AG09319 (cell line): ENCODE measurements at places on chromosomes 13 and 19.

- no peak for DNase-seq
Observed at GRCh38 chr19:19429361-19429760, 23.9 kb downstream of the GATAD2A start.

DNA sequence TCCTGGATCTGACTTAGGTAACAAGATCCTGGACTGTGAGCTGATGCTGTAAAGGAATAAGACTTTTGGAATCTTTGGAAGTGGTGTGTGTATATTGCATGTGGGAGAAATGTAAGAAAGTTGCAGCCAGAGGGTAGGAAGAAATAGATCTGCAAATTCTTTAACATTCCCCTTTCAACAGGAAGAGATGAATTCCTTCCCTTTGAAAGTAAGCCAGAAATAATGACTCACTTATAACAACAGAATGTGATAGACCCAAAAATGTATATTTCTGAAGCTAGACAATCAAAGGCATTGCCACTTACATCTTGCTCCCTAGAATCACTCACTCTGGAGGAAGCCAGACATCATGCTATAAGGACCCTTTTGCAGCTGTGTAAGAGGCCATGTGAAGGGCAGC lies 9.8 kb upstream of the SIAH3 start:
- no peak for DNase-seq

DNA sequence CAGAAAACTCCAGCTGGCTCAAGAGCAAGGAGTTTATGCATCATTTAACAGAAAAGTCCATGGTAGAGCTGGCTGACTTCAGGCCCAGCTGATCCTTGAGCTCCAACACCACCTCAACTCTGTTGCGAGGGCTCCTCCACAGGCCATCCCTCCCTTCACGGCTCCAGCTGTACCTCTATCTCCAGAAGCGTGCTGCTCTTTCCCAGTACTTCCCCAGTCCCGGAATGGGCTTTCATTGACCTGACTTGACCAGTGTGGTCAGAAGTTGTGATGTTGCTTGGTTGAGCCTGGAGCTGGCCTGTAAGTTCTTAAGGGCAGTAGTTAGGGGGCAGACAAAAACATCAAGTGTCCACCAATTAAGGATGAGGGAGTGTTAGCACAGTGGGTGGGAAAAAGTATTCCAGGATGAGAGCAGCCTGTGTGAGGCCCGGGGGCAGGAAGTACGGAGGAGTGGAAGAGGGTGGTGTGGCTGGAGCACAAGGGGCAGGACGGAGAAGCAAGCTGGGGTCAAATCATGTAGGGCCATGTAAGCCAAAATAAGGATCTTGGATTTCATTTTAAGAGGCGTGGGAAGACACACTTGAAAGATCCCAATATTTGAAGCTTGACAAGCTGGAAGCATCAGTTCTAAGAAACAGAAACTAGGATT lies 24.0 kb downstream of the SKA3 start:
- DNase-seq = no peak

- DNase-seq = no peak
Observed at GRCh38 chr13:99074693-99075092, 96.8 kb upstream of the DOCK9 start.

DNA sequence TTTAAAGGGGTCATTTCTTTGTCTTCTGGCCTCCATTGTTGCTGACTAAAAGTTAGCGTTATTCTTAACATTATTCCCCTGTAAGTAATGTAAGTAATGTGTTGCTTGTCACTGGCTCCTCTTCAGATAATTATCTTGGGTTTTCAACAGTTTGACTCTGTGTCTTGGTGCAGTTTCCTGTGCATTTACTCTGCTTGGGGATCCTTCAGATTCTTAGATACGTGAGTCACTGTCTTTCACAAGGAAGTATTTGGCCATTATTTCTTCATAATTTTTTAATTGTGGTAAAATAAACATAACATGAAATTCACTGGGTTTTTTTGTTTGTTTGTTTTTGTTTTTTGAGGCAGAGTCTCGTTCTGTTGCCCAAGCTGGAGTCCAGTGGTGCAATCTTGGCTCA lies 13.5 kb upstream of the OR7D2 start:
- no peak for DNase-seq

DNA sequence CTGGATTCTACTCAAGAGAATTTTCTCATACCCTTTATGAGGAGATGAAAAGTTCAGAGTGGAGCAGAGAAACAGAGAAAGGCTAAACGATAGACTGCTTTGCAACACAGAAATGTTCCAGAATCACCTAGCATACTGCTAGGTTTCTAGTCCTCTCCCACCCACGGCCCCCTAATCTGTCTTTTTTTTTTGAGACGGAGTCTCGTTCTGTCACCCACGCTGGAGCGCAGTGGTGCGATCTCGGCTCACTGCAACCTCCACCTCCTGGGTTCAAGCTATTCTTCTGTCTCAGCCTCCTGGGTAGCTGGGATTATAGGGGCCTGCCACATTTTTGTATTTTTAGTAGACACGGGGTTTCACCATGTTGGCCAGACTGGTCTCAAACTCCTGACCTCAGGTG lies 4.8 kb downstream of the SUGP2 start:
- DNase-seq = no peak

GRCh38 chr13:37114250-37114649 lies 8.8 kb upstream of the CSNK1A1L start:
- DNase-seq = no peak

DNA sequence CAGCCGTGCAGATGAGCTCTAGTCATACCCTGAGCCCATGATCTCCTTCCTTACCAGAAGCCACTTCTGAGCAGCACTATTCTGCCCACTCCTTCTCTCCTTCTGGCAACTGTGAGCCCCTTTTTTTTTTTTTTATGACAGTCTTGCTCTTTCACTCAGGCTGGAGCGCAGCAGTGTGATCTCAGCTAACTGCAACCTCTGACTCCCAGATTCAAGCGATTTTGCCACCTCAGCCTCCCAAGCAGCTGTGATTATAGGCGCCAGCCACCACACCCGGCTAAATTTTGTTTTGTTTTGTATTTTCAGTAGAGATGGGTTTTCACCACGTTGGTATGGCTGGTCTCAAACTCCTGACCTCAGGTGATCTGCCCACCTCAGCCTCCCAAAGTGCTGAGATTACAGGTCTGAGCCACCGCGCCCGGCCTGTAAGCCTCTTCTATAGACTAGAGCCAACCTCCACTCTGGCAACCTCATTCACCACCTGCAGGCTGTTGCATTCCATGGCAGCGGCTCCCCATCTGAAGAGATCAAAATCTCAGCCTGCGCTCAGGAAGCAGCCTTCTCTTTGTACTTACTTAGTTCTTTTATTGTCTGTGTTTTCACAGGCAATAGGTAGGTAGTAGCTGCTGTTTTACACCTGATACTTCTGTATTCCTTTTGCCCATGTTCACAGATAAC lies 34.8 kb upstream of the NDFIP2 start:
- DNase-seq = no peak

- no peak for DNase-seq
Observed at GRCh38 chr19:31648347-31648746, 299.1 kb upstream of the TSHZ3 start.

- no peak for DNase-seq
Observed at GRCh38 chr13:39602277-39602613, 748 bp downstream of the LHFPL6 start.

- no peak for DNase-seq
Observed at GRCh38 chr13:32822771-32823170, 193.5 kb upstream of the KL start.

- DNase-seq = no peak
Observed at GRCh38 chr13:20125129-20125782, 35.6 kb downstream of the GJA3 start.

GRCh38 chr19:5563935-5564612 lies 3.7 kb downstream of the TINCR start:
- DNase-seq = no peak

GRCh38 chr19:55678121-55678671 lies 3.2 kb downstream of the EPN1 start:
- no peak for DNase-seq

GRCh38 chr13:22432690-22433089 lies 748.1 kb upstream of the SGCG start:
- no peak for DNase-seq

DNA sequence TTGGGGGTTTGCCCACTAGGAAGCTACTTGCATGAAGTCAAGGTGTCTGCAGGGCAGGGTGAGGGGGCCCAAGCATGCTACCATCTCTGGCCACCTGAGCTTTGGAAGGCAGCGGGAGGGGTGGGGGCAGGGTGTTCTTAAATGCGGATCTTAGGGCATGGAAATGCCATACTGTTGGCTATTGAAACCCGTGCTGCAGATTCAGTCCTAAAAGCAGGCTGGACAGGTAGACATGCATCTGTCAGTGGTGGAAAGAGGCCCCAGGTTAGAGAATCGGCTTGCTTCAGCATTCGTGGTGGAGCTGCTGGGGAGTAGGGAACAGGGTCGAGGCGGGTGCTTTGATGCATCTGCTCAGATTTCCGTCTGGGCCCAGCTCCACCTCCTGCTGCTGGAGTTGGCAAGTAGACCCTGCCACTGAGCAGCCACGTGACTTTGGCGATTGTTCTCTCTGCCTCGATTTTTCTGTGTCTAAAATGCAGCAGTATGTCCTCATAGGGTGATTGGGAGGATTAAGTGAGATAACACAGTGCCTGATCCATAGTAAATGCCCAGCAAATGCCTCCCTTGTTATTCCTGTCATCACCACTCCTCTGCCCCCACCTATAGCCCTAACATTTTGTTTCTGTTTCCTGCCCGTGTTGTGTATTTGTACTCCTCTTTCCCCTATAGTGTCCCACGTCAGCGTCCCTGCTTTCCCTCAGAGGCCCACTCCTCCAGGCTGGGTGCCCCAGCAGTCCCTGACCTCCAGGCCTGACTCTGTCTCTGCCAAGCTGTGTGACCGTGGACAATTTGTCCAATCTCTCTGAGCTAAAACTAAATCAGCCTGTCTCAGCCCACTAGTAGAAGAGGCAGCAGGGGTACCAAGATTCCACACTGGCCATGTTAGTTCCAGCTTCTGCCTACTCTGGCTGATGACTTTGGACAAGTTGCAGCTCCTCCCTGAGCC lies 5.8 kb downstream of the PPP1R37 start:
- DNase-seq = no peak

DNA sequence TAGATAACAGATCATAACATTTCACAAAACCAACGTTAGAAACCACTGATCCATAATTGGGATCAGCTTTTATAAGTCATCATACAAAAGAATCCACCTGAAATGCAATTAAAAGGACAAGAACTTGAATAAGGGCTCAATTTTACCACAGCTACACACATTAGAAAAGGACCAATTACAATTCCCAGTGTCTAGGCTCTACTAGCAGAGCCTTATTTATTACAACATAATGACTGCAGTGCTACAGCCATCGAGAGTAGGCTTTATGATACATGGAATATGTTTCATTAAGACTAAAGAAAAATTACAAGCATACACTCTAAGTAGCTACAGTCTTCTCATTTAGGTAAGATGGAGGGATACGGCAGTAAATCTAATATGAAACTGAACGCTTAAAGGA lies 2.9 kb downstream of the RBM26 start:
- DNase-seq = no peak

DNA sequence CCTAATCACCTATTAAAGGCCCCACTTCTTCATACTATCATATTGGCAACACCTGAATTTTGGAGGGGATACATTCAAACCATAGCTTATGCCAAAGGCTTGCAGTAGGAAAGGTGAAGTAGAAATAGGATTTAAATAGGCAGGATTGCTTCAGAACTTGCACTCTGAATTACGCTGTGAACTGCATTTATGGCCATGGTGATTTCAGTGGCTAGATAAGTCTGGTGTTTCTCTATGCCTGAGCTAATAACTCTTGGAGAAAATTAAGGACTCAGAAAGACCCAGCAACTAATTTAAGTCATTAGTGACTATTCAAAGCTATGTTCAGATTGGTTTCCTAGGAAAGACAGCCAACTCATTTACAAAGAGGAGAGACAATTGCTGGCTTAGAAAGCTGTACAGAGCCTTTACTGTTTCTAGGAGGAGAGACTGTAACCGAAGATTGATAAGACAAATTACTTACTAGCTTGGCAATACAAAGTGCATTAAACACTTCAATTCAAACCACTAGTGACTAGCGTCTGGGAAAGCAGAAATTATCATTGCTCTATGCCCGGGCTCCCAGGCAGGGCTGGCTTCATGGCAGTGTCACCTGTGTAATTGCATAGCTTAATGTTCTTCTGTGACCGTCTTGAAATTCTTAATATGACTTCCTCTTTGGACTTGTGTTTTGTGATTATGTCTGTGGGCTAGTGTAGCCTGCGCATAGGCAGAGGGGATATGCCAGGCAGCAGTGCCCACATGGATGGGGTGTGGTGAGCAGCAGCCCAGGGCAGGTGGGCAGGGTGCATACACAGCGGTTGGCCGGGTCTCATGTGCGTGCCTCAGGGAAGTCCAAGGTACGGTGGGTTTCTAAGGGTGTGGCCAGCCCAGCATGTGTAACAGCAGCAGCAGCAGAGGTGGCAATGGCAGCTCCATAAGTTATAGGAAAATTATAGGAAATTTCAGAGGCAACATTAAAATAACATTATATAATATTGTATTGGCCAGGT lies 60.1 kb downstream of the KL start:
- DNase-seq = no peak

DNA sequence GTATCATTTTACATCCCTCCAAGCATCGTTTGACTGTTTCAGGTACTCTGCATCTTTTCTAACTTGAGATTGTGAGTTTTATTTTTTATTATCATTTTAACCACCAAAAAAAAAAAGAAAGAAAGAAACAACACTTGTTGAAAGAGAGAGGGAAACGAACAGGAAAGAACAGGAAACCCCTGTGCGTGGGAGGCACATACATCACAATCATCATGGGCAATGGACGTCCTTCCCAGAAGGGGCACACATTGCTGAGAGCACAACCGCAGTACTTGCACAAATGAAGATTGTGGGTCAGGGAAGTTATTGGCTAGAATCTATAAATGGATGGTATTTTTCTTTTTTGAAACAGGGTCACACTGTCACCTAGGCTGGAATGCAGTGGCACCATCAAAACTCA lies 1.7 kb downstream of the CLC start:
- no peak for DNase-seq

GRCh38 chr19:51318687-51319648 lies 7.5 kb downstream of the IGLON5 start:
- no peak for DNase-seq

GRCh38 chr13:66218583-66218982 lies 1011.6 kb downstream of the PCDH9 start:
- no peak for DNase-seq

DNA sequence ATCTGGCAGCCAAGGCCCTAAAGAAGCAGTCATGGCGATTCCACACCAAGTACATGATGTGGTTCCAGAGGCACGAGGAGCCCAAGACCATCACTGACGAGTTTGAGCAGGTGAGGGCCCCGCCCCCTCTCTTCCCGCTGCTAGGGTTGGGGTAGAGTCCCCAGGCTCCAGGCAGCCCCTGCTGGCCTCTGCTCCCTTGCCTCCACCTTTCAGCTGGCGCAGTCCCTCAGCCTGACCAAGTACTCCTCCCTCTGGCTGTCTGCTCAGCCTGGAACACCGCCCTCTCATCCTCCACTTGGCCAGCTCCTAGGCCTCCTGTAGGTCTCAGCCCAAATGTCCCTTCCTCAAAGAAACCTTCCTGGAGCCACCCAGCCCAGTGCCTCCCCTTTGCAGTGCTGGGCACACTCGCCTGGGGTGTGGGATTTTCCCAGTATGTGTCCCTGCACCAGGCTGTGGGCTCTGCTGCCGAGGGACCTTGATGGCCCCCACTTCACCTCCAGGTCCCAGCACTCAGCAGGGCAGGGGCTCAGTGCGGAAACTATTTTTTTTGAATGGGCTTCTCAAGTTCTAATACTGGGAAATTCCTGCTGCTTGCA lies 5.7 kb downstream of the LENG1 start:
- DNase-seq = no peak

GRCh38 chr19:39701291-39701690 lies 3.0 kb upstream of the LGALS14 start:
- no peak for DNase-seq
